ENCODE measurements at places on chromosomes 7 and 10. TPM values are rescaled to one million over a fixed set of nuclear protein-coding genes. Genes with fewer than 3 reads are reported as not detected.
A peak's percentile ranks its signal among the peaks of the same experiment; 100 is the strongest.

GRCh38 chr7:149719912-149720335, 53.5 kb downstream of the ZNF467 start:
- no peak for DNase-seq

DNA sequence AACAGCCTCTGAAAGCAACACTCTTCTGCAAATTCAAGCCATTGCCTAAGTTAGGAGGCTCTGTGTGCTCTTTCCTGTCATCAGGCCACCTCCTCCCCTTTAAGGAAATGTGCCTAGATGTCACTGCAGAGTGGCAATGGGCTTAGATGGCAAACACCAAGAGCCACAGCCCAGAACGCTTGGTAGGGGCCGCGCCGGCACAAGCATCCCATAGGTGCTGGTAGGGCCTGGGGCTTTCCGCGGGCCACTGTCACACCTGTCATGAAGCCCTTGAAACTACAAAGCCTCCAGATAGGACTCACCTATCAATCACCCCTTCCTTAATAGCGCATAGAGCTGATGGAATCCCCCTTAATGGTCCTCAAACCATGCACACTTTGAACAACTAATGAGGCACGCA, 299.9 kb downstream of the GRID1 start:
- DNase-seq = peak; percentile 41

DNA sequence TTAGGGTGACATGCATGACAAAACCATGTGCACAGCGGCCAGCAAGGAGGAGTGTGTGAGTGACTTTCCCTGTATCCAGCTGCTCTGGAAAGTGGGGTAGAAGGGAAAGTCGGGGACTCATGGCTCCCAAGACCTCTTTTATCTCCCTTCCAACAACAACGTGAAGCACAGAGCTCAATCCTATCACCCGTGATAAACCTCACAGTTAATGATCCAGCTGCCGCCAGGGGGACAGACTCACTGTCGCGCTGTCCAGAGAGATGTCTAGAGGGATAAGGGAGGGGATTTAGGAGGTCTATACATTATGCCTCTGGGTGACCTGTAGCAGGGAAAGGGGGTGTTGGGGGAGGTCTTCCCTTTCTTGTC, 84.0 kb upstream of the SMNDC1 start:
- DNase-seq = no peak

DNA sequence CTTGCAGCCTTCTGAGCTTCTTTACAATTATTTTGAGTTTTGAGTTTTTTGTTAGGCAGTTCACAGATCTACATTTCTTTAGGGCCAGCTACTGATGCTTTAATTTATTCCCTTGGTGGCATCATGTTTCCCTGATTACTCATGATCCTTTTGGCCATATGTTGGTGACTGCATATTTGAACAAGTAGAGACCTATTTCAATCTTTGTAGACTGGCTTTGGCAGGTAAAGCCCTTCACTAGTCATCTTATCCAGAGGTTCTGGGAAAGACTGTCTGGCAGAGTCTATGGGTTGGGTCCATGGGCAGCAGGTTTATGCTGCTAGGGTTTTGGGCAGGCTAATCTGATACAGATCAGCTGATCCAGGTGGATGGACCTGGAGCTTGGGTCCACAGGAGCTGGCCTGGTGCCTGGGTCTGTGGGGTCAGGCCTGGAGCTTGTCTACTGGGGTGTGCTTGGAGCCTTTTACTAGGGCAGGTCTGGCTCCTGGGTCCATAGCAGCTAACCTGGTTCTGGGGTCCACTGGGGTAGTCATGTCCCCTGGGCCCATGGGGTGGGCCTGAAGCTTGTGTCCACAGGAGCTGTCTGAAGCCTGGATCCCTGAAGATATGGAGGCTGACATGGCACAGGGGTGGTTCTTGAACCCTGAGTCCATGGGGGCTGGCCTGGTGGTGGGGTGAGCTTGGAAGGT, 72.7 kb downstream of the GPR85 start:
- DNase-seq = no peak

GRCh38 chr10:93680412-93681047, 21.9 kb downstream of the FRA10AC1 start:
- DNase-seq = no peak

The LRRC17 gene
- 2.2 TPM for total RNA-seq

DNA sequence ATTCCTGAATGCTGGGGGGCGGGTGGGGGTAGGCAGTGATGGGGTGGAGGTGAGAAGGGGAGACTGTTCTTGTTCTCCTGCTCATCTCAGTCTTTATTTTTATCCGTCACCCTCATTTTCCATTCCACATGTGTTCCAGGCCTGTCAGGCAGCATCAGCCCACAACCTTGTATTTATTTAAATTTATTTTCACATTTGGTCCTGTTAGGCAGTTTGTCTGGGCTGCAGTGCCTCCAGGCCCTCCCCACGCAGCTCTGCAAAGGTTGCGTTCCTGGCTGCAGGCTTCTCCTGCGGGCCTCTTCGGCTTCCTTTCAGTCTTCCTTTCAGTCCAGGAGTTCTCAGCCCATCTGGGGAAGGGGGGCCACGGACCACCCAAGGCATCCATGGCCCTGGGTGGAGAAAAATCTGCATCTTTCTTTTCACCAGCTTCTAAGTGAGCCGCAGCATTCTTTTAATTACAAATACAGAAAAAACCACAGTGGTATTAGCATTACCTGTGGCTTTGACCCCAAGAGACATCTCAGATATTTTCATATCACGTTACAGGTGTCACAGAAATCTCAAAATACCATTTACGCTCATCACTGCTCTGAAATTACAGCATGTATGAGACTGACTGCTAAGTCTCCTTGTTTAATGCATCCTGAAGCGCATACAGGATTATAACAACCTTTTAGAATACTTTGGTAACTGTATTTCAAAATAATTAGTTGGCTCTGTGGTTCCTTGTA, 94.0 kb downstream of the C10orf105 start:
- DNase-seq = no peak

The SYT15B gene
- total RNA-seq = 1.9 TPM

GRCh38 chr7:101687791-101688182, 58.7 kb upstream of the MYL10 start:
- no peak for DNase-seq

GRCh38 chr7:41997151-41997550, 239.9 kb downstream of the GLI3 start:
- no peak for DNase-seq

- no peak for DNase-seq
Observed at GRCh38 chr7:27551803-27552400, 110.8 kb downstream of the HIBADH start.

- no peak for DNase-seq
Observed at GRCh38 chr10:63744060-63744941, 223.1 kb downstream of the REEP3 start.

DNA sequence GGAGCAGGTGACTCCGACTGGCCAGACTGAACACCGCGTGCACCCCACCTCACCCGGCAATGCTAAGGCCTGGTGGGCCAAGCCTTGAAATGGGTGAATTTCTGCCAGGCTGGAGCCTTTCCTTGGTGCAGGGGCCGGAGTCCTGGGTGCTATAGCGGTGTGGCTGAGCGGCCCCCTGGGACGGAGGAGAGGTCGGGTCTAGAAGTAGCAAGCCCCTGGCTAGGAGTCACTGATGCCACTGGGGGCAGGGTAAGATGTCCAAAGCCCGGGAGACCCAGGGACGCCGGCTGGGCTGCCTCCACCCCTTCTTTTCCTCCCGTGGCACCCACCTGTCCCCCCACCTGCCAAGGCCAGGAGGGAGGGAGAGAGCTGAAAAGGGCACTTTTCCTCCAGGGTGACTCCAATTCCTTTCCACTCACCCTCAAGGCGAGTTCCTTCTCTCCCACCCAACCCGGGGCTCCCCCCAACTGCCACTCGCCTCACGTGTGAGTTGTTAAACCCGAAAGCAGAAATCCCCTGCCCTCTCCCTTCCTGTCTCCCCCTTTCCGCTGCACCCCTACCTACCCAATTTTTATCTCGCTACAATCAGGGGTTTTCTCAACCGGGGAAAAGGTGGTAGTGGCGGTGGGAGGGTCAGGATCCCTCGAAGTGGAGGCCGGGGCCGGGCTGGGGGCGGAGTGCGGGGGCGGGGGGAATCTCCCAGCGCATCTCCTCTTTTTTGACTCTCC, 6.0 kb upstream of the GATA3 start:
- no peak for DNase-seq
